NCI-H446 treated with DMSO at 0.1 percent for 48 hours (cell line): ENCODE measurements at places on chromosomes 1 and 21.
A peak's percentile ranks its signal among the peaks of the same experiment; 100 is the strongest.

- DNase-seq: no peak
These were observed 5.0 kb upstream of the PMVK start for GRCh38 chr1:154941333-154942013.

GRCh38 chr1:117605164-117605773, 579 bp upstream of the TENT5C start:
- DNase-seq: no peak

DNA sequence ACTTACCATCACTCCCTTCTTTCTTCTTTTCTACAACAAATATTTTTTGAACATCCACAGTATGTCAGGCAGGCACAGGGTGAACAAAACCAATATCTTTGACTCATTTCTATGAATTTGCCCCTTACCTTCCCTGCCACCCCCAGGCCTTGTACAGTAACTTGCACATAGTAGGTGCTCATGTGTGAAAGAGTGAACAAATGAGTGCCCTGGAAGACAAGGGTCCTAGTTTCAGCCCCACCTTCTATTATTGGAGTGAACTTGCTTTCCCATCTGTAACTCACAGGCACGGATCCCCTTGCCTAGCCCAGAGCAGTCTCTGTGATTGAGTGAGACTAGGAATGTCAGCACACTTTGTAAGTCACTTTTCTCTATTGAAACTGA, 12.8 kb downstream of the ZDHHC18 start:
- no peak for DNase-seq

- DNase-seq: no peak
These were observed at the start of gene OLFML2B for GRCh38 chr1:162023547-162024501. TSS of gene OLFML2B (minus strand) at chr1:162023869. CDS start at chr1:162023430, 439 bp downstream.

GRCh38 chr21:15009837-15010363, 54.9 kb downstream of the NRIP1 start:
- DNase-seq: no peak

DNA sequence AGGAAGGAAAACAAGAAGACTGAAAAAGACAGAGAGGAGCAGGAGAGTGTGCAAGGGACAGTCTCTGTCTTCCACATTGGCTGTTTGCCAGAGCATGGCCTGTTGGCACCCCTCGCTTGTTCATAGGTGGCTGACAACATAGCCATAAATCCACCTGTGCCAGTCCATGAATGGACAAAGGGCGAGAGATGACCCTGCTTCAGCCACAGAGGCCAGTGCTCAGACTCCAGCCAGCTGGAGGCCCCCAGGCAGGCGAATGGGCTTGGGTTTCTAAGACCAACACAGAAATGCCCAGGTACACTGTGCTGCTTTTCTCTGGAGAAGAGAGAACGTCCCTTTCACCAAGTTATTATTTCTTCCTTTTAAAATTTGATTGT, 60.6 kb downstream of the RIPK4 start:
- no peak for DNase-seq

GRCh38 chr1:15543589-15544568, 17.2 kb downstream of the DNAJC16 start:
- DNase-seq: no peak

DNA sequence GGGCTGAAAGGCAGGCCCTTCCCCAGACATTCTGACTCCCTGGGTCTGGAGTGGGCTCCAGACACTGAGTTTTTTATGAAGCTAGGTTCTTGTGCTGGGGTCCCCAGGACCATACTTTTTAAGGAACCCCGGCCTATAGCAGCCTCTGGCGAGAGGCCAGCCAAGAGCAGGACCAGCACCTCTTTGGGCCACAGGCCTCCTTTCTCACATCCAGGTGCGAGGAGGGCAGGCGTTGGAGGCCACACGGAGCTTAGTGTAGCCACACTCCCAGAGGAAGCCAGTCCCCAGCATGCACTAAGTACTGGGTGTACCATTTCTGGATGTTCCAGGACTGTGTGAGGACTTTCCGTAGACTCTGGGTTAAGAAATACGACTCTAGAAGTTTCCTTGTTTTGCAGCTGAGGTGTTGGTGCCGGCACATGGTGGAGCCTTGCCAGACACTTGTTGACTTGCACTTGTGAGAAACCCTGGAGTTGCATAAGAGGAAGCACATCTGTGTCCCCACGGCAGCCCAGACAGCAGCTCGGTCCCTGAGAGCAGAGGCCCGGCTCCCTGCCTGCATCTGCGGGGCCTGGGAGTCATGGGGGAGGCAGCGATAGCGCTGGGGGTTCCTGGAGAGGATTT, 122.2 kb upstream of the VAMP3 start:
- no peak for DNase-seq

- DNase-seq: no peak
These were observed 40.0 kb downstream of the S1PR1 start for GRCh38 chr1:101276818-101277217.

DNA sequence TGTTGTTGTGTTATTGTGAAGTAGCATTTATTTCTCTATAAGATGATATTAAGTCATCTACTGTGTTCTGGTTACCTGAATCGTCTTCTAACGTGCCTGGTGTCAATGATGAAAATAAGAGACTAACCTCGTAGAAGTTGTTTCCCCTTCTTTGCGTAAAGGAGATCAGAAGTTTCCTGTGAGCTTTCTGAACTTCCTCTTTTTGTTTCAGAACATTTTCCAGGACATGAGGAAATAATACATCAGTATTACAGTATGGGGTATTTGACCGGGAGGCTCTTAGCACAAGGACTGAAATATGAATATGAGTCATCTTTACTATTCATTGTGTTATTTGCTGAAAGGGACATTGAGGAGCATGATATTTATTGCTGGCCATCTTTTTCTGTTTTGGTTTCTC, 1.3 kb downstream of the ST6GALNAC3 start:
- DNase-seq: no peak

GRCh38 chr1:99751877-99752504, 14.4 kb downstream of the FRRS1 start:
- no peak for DNase-seq

GRCh38 chr1:175155473-175155856, 37.1 kb downstream of the KIAA0040 start:
- DNase-seq: no peak

- no peak for DNase-seq
These were observed 876 bp downstream of the ALDH9A1 start for GRCh38 chr1:165697491-165697880.

GRCh38 chr1:17200756-17201155, 4.2 kb upstream of the PADI1 start:
- no peak for DNase-seq

DNA sequence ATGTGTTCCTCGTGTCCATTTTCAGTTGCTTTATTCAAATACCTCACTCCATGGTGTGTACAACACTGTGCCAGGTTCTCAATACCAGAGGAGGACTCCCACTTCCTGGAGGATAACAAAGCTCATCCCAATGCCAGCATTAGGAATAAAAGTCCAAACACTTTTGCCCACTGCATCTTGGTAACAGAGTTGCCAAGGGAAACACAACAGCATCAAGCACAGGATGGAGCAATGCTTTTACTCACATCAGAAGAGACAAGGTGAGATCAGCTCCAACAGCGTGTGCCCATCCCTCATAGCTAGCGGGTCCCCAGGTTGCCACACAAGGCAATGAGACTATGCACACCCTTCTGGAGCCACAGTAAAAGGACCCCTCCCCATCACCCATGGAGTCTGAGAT, 2.9 kb downstream of the KRTAP20-4 start:
- DNase-seq: no peak

DNA sequence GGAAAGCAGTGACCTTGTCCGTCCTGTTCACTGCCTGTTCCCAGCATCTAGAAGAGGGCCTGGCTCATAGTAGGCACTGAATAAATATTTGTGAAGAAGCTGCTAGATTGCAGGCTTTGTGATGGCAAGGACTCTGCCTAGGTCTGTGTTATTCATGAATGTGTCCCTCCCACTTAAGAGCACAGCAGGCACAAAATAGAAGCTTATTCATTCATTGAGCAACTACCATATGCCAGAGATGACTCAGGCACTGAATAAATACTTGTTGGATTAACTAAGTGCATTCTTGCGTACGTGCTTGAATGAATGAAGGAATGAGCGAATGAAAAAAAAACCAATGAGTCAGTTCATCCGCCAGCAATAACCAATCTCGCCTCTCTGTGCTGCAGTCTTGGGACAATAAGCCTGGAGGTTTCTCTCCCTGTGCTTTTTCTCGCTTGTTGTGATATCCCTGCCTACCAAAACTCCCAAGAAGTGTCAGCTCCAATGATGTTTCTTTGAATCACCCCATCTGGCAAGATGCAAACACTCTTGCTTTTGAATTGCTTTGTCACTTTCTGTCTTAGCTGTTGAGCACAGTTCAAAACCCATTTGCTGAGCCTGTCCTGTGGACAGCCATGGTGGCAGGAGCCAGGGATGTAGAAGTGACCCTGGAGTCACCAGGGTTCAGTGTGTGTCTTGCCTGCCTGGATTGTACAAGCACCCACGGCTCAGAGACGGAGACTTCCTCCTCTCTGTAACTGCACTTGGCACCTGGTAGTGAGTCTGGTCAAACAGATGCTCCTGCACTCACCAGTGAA, 143.9 kb downstream of the KAZN start:
- DNase-seq: peak; percentile 37

DNA sequence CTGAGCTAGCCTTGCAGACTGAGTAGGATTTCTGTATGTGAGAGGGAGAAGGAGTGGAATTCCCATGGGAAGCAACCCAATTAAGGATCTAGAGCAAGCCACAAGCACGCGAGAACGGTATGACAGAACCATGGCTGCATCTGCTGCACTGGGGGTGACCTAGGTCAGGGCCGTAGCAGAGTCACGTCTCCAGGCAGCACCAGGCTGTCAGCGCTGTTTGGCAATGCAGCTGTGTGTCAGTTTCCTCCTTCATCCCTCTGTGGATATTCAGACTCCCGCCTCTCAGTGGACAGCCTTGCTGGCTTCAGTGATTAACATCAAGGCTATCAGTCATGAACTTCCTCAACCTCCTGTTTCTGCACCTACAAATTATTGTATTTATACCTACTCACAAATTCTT, 118.1 kb upstream of the PPP2R5A start:
- DNase-seq: no peak

GRCh38 chr1:198679535-198680173, 40.8 kb downstream of the PTPRC start:
- DNase-seq: no peak

- no peak for DNase-seq
These were observed 17.7 kb downstream of the TMEM201 start for GRCh38 chr1:9606458-9606857.

DNA sequence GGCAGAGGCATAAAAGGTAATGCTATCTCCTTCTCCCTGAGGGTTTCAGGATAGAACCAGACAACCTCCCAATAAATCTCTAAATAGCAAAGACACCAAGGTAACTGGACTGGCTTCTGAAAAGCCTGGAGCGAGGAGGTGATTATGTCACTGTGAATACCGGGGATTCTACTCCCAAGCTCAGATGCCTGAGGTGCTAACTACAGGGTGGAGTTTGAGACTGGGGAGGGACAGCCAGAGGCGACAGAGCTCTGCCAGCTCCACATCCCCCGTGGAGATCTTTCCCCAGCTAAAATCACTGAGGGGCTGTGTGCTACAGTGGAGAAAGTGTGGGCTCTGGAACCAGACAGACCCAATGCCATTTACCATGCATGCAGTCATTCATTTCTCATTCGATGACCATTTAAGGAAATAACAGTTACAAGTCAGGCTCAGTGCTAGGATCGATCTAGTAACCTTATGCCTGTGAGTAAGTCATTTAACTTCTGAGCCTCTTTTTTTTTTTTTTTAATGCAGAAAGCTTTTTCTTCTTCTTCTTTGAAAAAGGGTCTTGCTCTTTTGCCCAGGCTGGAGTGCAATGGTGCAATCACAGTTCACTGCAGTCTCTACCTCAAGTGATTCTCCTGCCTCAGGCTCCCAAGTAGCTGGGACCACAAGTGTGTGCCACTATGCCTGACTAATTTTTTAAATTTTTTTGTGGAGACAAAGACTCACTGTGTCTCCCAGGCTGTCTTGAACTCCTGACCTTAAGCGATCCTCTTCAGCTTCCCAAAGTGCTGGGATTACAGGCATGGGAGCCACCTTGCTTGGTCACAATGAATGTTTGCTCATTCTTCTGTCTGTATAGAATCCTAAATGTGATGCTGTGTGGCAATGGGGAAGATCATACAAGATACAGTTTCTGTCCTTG, 8.1 kb upstream of the SLC45A3 start:
- DNase-seq: no peak

GRCh38 chr21:20215959-20216358, 782.2 kb upstream of the NCAM2 start:
- DNase-seq: no peak

- DNase-seq: no peak
These were observed 57.6 kb upstream of the PPM1J start for GRCh38 chr1:112772781-112773180.

DNA sequence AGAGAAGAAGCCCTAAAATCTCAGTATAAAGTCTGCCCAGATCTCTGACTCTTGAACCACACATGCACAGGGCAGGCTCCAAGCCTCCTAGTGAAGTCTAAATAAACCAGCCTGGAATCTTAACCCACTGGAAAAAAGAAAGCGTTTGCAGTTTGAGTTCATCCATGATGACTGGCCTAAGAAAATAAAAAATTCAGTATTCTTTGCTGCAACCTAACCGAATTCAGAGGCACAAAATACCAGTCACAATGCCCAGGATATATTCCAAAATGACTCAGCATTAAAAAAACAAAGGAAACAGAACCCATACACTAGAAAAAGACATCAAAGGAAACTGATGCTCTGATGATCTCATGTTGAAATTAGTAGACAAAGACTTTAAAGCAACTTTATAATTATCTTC, 269.2 kb downstream of the SDCCAG8 start:
- DNase-seq: no peak

DNA sequence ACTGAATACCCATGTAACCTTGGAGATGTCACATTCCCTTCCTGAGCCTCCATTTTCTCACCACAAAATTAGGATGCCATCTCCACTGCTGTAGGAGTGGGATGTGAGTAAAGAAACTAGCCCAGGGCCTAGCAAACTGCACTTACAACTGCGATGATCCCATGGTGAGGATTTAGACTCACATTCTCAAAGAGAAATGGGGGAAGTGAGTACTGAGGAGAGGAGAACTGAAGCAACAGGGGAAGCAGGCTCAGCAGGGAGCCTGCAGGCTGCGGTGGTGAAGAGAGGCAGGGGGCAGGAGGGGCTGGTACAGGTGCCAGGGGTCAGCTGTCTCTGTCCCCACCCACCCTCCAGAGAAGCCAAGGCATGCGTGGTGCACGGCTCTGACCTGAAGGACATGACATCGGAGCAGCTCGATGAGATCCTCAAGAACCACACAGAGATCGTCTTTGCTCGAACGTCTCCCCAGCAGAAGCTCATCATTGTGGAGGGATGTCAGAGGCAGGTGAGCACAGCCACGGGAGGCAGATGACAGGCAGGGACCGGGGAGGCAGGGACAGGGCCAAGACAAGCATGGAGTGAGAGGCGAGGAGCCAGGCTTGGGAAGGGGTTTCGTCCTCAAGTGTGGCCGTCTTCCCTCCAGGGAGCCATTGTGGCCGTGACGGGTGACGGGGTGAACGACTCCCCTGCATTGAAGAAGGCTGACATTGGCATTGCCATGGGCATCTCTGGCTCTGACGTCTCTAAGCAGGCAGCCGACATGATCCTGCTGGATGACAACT, 16.4 kb upstream of the ATP1A4 start:
- DNase-seq: no peak

- DNase-seq: no peak
These were observed 167.2 kb upstream of the PTBP2 start for GRCh38 chr1:96554364-96554763.

GRCh38 chr1:220680085-220680687, 10.0 kb upstream of the C1orf115 start:
- DNase-seq: peak; percentile 30
